ENCODE measurements at places on chromosomes 4 and X. TPM values are rescaled to one million over a fixed set of nuclear protein-coding genes. Genes with fewer than 3 reads are reported as not detected.

SPRY1 gene
- 27.7 TPM for total RNA-seq

DNA sequence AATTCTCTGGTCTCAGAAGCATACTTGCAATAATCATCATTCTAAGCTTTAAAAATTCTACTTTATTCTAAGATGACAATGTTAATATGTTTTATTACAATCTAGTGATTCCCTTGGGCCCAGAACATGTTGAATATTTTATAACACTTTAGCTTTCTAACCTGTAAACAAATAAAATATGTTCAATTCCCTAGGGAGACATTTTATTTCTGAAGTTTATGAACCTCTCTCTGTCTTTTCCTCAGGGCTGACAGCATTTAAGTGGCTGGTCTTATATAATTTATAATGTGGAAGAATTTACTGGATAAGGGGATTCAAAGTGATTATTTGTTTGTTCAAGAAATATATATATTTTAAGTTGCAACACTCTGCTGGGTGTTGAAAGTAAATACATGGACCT, 55.3 kb upstream of the NPFFR2 start:
- no peak for DNase-seq

DNA sequence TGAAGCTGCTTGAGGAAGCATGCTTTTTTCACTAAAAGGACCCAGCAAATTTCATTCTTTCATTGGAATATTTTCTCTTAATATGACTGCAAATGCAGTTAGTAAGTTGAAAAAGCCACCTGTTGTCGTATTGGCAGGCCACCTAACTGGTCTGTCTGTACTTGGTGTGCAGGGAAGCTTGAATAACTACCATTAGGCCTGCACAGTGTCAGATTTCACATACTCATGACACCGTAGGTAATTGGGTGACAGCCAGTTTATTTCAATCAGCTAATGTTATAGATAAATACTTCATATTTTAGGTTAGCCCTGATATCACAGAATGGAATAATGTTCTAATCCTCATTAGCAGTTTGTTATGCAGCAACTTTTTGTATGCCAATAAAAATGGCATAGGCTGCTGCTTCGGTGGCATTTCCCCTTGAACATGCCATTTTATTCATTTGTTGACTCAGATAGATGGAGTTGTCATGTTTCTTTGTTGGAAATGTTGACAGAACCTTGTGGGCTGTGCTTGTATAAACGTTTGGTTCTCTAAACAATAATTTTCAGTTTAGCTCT, 173.7 kb downstream of the RPA4 start:
- DNase-seq = no peak

POU3F4 gene
- total RNA-seq = 2.4 TPM

- DNase-seq = no peak
These were observed 16.4 kb upstream of the OTUD4 start for GRCh38 chr4:145196747-145197146.

CDKL2 gene
- total RNA-seq = 10.1 TPM

SMIM10 gene
- 5.5 TPM for total RNA-seq

JAKMIP1 gene
- total RNA-seq = 8.2 TPM

DNA sequence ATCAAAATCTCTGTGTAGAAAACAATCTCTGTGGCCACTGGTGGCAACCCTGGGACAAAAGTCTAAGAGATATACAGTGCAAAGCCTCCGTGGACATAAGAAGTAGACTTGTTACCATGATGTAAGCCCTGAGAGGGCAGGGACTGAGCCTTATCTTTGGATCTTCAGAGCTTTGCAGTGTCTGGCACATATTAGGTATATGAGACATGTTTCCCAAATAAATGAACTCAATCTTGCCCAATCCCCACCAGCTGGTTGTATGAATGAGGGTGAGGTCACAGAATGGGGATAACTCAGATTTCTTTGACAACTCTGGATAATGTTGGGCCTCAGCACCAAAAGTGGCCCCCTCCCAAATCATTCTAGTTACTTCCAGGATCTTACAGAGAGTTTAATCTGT, 511.4 kb upstream of the DIPK2B start:
- DNase-seq = no peak

DNA sequence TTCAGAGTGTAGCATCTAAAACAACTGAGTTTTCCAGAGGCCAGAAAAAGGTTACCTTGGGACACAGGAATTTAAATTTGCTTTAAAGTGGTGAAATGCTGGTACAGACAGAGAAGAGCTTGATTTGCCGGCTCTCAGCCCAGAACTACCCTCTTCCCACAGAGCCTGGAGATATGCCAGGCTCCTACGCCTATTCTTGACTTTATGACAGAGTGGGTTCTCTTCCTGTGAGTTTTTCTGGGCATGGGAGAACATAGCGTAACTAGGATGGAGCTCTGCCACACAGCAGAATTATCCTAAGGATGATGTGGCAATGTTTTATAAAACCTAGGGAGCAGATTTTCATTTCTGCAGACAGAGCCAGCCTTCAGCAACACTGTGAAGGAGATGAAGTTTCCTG, 241.8 kb downstream of the GRIA3 start:
- DNase-seq = no peak

CA5B gene
- total RNA-seq = 11.4 TPM
